ENCODE measurements at places on chromosomes 5 and 9.

- peak; percentile 64 for DNase-seq
Measured at GRCh38 chr9:72925126-72925789, 27.6 kb downstream of the ALDH1A1 start.

- no peak for DNase-seq
Measured at GRCh38 chr5:73433982-73434342, 14.6 kb downstream of the FOXD1 start.

GRCh38 chr5:1663186-1663585 lies 136.5 kb downstream of the MRPL36 start:
- peak; percentile 39 for DNase-seq

- no peak for DNase-seq
Measured at GRCh38 chr5:28737222-28737621, 1698.8 kb upstream of the CDH9 start.

DNA sequence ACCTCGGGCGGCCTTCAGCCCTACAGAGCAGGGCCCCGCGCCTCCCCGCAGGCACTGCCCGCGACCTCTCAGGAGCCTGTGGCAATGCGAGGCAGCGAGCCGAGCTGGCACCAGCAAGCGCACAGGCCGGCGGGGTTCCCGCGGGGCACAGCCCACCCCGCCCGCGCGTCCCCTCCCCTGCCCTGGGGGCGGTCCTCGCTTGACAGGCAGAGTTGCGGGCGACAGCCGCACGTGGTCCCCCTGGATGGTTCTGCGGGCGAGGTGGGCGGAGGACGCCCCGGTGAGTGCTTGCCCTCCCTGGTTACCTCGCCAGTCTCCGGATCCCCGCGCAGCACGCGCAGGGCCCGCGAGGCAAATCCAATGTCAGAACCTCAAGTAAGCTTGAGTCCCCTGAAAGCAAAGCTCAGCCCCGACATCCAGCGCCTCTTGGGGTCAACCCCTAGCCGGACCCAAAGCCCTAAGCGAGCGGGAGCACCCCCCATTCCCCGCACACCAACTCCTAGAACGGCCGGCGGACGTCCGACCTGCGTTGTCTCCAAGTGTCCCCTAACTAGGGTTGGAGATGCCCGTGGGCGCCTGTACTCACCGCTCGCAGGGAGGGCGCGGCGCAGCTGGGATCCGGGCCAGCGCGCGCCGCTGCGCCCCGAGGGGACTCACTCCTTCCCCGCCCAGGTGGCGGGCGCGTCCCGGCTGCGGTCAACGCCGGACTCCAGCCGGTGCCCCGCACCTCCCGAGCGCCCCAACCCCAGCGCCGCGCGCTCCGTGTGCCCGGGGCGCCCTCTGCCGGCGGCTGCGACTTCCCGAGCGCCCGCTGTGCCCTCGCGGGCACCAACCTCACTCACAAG lies at the start of gene DRD1:
TSS of gene DRD1 (minus strand) at position 123 of the 845 bp plus-strand sequence. CDS start 1,083 bp downstream, outside the sequence.
- peak; percentile 51 for DNase-seq

DNA sequence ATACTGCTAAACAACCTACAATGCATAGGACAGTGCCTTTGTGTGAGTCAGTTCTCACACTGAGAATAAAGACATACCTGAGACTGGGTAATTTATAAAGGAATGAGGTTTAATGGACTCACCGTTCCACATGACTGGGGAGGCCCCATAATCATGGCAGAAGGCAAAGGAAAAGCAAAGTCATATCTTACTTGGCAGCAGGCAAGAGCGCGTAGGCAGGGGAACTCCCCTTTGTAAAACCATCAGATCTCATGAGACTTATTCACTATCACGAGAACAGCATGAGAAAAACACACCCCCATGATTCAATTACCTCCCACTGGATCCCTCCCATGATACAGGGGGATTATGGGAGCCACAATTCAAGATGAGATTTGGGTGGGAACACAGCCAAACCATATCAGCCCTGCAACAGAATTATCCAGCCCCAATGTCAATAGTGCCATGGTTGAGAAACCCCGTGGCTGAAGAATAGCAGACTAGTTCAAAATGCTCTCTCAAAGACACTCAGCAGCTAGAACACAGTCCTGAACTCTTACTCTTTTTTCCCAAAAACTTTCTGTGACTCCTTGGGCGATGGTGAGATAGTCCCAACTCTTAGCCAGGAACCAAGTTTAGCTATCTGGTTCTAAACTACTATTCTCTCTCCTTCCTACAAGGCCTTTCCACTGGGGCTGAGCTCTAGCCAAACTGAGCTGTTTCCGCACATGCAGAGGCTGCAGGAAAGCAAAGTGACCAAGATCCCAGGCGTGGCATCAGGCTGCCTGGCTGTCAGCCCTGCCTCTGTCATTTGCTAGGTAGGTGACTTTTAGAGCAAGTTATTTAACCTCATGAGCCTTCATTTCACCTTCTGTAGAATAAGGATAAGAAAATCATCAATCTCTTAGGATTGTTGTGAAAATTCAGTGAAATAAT lies 21.7 kb downstream of the FAT2 start:
- DNase-seq, result no peak

- no peak for DNase-seq
Measured at GRCh38 chr5:149824846-149825245, 94.7 kb downstream of the PPARGC1B start.

GRCh38 chr9:69585571-69585970 lies 86.6 kb downstream of the APBA1 start:
- DNase-seq, result no peak

DNA sequence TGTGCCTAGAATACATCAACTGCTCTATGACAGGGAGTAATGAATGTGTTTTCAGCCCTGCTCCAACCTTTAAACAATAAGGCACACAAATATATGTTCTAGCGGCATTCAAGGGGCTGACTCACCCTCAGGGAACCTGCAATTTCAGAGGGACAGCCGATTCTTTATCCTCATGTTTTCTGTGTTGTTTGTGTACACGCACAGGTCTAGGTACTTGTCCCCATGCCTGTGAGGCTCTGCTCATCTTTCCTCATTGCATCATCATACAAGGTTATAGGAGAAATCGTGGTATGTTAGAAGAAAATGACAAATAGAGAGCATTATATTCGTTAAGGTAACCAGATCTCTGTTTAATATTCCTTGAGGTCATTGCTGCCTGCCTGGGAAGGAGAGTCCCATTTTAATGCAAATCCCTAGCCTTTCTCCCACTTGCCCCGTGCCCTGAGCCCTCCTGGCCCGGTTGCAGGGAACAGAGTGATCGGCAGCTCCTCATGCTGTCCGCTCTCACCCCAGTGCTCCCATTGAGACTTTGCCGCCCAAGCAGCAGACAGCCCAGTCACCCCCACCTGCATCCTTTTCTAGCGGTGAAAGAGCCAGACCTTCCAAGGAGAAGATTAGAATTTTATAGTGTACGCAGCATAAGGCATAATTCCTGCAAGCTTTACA lies 14.6 kb downstream of the MAP1B start:
- DNase-seq, result no peak

DNA sequence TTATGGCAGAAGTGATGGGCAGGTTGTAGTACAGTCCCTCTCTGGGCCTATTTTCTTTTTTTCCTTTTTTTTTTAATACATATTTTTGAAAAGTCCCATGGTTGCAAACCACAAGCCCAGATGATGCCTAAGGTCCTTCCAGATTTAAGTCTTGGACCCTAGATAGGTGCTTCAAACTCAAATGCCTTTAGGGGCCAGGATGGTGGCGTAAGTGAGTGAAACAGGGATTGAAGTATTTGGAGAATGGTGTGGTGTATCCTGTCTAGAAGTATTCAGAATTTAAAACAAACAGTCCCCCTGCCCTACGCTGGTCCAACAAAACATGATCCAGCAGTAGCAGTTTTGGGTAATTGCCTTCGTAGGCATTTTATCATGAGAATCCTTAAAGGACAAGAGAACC lies 2.2 kb downstream of the TIGD6 start:
- DNase-seq, result no peak

GRCh38 chr9:29865764-29866313 lies 2292.6 kb upstream of the C9orf72 start:
- DNase-seq, result no peak

- no peak for DNase-seq
Measured at GRCh38 chr5:148910216-148910615, 83.8 kb downstream of the ADRB2 start.

DNA sequence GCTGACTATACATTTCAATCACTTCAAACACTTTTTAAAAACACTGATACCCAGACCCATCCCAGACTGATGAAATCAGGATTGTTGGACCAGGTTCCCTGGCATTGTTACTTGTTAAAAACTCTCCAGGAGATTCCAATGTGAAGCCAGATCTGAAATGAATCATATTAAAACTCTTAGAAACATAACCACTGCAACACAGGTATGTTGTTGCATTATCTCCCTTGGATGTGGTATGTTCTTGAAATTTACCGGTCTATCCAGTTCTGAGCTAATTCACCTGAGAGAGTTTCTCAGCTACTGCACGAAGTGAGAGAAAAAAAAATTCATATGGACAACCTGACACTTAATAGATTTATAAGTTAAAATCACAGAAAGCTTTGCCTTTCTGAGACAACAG lies 21.8 kb downstream of the MEF2C start:
- no peak for DNase-seq

DNA sequence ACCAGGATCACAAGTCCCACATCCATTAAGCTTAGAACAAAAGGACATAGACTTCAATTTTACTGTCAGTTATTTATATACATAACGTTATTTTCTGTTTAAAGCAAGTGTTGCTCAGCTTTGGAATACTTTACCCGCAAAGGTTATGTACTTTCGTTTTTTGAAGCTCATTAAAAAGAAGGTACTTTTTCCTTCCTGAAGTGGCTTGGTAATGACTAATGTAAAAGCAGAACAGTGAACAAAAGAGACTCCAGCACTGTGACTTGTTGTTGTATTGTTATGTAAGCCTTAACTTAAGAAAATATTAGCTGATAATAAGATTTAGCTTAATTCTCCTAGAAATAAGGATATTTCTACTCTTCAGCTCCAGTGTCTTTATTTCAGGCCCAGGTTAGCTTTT lies 97.3 kb upstream of the SLCO6A1 start:
- DNase-seq, result no peak

GRCh38 chr9:70947086-70947485 lies 174.3 kb downstream of the TRPM3 start:
- DNase-seq, result no peak

- DNase-seq, result no peak
Measured at GRCh38 chr5:35920890-35921289, 17.5 kb downstream of the CAPSL start.

GRCh38 chr9:34536685-34537084 lies 13.9 kb upstream of the ENHO start:
- DNase-seq, result no peak

GRCh38 chr9:3758816-3759576 lies 233.2 kb upstream of the RFX3 start:
- no peak for DNase-seq

GRCh38 chr9:120723565-120723964 lies 9.3 kb upstream of the MEGF9 start:
- no peak for DNase-seq

- DNase-seq, result peak; percentile 65
Measured at GRCh38 chr9:137449931-137450538, 8.9 kb upstream of the ENTPD8 start.

GRCh38 chr5:28009576-28009975 lies 971.2 kb upstream of the CDH9 start:
- no peak for DNase-seq

- no peak for DNase-seq
Measured at GRCh38 chr5:135386096-135386495, 12.9 kb downstream of the MACROH2A1 start.

- peak; percentile 99 for DNase-seq
Measured at GRCh38 chr9:83979812-83980394, at the start of gene HNRNPK. TSS of gene HNRNPK (minus strand) at chr9:83980215. CDS start at chr9:83978252, 1,963 bp downstream.

DNA sequence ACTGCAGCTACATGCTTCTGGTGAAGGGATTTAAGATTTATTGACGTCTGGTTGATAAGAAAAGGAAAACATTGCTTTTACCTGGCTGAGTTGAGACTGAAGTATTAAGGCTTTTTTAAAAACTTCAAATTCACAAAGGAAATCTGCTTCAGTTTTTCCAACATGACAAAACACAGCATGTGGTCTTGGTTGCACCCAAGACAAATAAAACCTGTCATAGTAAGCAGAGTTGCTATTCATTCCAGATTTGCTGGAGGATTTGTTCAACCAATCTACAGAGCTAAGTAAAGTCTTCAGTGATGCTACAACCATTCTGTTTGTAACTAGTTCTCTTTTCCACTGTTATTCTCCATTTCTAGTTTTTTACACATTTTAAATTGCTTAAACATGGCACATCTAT lies 11.3 kb downstream of the C5orf63 start:
- no peak for DNase-seq

GRCh38 chr5:161546470-161547301 lies at the start of gene GABRB2:
TSS of gene GABRB2 (minus strand) at chr5:161546725. CDS start at chr5:161546643, 82 bp downstream.
- peak; percentile 59 for DNase-seq

GRCh38 chr9:109910671-109911518 lies 130.9 kb downstream of the PALM2AKAP2 start:
- DNase-seq, result no peak

GRCh38 chr5:172574871-172575223 lies 66.2 kb upstream of the NEURL1B start:
- peak; percentile 71 for DNase-seq

DNA sequence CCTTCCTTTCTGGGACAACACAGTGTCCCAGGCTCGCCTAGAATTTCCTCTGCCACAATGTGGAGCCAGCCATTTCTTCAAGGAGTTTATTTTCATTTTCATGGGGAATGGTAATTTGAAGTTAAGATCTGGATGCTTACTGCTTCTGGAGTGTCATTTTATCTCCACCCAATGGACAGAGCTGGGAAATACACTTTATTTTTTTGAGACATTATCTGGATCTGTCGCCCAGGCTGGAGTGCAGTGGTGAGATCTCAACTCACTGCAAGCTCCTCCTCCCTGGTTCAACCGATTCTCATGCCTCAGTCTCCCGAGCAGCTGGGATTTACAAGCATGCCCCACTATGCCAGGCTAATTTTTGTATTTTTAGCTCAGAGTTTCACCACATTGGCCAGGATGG lies 12.7 kb upstream of the THG1L start:
- DNase-seq, result peak; percentile 70

DNA sequence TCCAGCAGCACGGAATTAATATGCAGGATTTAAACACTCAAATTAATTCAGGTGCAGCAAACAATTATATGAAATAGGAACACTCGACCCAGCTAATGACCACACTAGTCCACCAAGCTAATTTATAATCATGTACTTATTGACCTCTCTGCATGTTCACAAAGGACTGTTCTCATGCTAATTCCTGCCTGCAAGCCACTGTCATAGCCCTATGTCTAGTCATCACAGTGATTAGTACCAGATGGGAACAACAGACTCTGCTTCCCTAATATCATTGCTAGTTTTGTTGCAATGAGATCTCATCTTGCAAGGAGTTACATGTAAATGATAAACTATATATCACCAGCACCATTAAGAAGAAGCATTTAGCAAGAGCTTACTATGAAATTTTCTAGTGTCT lies 553.0 kb upstream of the GRAMD2B start:
- no peak for DNase-seq

GRCh38 chr5:158888206-158888605 lies 211.5 kb downstream of the EBF1 start:
- no peak for DNase-seq

GRCh38 chr9:24257726-24258125 lies 288.0 kb downstream of the IZUMO3 start:
- no peak for DNase-seq
